Activated effector memory CD4-positive, alpha-beta T cell treated with anti-CD3 and anti-CD28 coated beads, Interleukin-2, amount 50 U/mL, for 16 hours (primary cell): ENCODE measurements at places on chromosomes 16 and 17.

- DNase-seq = no peak
These were observed 8.5 kb downstream of the SSTR5 start for GRCh38 chr16:1080801-1081733.

DNA sequence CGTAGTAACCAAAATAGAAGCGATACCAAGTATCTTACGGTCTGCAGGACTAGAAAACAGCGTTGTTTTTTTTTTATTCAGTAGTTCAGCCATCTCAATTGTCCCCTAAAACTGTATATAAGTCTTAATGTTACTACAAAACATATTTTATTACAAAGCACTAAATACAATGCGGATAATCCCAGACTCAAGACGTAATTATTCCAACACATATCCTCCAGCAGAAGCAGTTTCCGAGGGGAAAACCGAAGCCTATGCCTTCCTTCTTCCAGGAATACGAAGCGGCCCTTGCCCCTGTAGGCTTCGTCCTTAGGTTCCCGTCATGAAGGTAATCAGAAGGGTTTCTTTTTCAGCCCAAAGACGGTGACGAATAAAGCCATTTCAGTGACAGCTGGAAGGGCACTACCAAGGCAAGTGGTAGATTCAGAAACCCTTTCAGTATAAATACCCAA, 2.3 kb downstream of the TMEM107 start:
- no peak for DNase-seq

DNA sequence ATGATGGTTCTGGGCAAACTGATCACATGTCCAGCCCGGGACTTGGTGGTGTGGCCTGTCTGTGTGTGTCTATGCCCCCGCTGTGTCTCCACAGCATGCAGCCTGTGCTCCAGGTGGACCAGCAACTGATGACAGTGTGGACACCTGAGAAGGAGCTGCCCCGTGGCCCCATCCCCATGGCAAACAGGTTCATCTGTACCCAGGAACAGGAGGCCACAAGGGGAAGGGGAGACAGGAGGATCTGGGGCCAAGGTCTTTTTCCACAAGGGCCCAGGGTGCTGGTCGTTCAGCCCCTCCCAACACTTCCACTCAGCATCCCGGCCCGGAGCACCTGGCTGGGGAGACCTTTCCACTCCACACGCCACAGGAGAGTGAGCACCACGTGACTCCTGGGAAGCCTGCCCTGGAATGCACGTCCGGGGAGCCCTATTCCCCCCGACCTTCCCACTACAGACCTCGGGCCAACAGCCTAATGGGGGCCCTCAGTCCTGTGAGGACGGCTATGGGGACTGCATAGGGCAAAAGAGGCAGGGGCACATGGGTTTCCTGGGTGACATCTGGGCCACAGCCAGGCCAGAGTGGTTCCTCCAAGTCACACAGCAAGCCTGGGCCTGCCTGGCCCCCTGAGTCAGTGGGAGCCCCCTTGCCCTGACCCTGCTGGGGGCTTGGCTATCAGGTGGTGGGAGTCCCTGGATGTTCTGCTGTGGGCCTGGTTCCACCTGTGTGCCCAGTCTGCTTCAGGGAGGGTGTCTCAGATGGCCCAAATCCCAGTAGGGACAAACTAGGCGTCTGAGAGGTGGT, 20.8 kb upstream of the NXPH3 start:
- DNase-seq = peak; percentile 56

GRCh38 chr17:54813896-54814295, 86.8 kb upstream of the TOM1L1 start:
- no peak for DNase-seq

DNA sequence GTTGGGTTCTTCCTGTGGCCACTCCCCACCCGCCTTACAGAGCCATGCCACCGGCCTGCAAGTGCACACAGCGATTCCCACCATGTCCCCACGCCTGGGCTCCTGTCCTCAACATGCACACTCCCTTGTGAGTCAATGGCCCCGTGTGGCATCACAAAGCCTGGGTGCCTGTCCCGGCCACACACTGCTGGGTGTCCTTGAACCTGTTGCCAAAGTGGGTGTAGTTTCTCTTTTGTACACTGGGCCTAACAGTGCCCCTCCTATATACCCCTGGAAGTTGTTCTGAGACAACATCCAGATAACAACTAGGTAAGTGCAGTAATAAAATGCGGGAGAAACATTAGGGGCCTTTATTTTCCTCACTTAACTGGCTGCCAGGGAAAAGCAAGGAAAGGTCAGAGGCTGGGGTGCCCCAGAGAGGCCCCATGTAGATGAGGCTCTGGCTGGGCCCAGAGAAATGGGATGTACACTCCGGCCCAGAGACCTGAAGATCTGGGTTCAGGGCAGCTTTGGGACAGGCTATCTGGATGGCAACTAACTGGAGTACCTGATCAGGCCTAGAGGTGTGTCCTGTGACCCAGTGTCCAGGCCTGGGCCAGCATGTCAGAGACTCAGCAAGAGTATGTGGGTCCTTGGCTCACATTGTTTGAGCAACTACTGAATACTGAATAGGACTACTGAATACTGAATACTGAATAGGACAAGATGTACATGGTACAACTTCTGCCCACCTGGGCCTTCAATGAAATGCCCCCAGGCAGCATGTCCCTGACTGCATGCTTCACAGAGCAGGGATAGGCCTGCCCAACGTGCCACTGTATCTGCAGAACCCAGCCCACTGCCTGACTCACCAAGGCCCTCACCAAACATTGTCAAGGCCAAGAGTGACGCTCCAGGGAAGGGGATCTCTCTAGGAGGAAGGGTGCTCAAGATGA, 8.3 kb downstream of the ABCC3 start:
- no peak for DNase-seq

DNA sequence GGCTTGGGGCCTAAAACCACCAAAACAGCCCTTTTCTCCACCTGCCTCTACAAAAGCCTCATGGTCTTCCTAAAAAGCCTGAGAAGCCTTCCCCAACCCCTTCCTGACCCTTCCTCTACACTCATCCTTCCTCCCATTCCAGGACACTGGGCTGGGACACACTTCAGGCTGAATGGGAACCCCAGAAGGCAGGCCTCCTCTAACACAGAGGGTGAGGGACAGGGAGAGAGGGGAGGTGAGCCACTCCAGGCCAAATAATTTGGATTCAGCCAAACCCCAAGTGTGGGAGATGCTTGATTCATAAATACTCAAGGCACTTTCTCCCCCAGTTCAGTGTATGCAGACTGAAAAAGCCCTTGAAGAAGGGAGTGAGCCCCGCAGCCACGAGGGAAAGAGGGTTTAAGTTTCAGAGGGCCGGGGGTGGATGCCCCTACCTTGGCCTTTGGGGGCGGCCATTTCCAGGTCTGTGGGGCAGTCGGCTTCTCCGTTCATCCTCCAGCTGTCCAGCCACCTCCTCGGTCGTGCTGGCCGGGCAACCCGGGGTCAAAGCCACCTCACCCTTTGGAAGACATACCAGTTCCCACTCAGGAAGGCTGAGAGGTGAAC, 1.6 kb downstream of the UBTF start:
- DNase-seq = peak; percentile 74

DNA sequence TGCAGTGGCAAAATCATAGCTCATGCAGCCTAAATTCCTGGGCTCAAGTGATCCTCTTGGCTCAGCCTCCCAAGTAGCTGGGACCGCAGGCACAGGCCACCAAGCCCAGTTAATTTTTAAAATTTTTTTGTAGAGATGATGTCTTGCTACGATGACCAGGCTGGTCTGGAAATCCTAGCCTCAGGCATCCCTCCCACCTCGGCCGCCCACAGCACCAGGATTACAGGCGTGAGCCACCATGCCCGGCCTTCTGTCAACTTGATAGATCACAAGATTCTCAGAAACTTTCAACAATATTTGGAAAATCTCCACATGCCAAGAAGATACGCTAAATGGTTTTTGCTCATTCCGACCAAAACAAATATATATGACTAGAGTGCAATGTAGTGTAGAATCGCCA, 111.0 kb downstream of the ADCY9 start:
- no peak for DNase-seq

DNA sequence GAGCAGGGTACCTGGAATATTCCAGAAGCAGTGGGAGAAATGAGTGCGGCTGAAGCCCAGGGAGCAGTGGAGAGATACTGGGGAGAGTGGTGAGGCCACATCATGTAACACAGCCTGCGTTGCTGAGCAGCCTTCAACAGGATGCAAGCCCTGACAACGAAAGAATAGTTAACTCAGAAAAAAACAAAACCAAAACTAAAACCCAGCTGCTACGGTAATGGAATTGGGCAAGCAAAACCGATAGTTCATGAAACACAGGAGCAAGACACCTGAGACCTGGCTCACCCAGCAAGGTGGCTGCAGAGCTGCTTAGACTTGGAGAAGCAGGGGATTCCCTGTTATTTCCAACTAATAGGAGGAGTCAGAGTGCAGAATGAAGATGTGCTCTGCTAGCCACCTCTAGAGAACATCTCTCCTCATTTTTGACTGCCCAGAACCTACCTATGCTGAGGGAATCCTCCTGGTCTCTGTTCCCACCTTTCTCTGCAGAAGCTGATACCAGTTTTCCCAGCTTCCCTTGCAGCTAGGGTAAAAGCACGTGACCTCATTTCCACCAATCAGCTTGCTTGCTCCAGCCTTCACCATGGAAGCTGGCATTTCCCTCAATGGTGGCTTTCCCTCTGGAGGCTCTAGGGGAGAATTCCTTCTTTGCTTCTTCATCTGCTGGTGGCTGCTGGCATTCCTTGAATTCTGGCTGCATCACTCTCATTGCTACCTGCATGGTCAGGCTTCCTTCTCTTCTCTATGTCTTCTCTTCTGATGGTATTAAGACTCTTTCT, 59.4 kb upstream of the XYLT1 start:
- peak; percentile 67 for DNase-seq

- peak; percentile 55 for DNase-seq
These were observed 2.6 kb downstream of the CTRB2 start for GRCh38 chr16:75204410-75204758.

- DNase-seq = no peak
These were observed 447.8 kb upstream of the GOT2 start for GRCh38 chr16:59181821-59182420.

- DNase-seq = no peak
These were observed 548 bp upstream of the ADGRG5 start for GRCh38 chr16:57541754-57542435.

DNA sequence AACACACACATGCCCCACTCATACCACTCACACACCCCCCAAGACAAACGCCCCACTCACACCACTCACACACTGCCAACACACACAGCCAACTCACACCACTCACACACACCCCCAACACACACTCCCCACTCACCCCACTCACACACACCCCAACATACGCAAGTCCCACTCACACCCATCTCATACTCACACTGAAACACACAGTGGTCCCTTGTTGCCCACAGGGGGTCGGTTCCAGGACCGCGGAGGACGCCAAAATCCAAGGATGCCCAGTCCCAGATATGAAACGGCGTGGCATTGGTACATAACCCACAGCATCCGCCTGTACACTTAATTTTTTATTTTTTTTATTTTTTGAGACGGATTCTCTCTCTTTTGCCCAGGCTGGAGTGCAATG, 20.9 kb downstream of the RNF213 start:
- no peak for DNase-seq

- no peak for DNase-seq
These were observed 7.1 kb upstream of the PSMD3 start for GRCh38 chr17:39973496-39973895.

GRCh38 chr16:55948230-55948629, 73.1 kb upstream of the CES5A start:
- no peak for DNase-seq

- DNase-seq = no peak
These were observed 63.0 kb upstream of the CLEC18A start for GRCh38 chr16:69888005-69888590.
